Cortex of kidney (tissue), 1 donor: ENCODE measurements at places on chromosomes 4 and X.

GRCh38 chr4:71009890-71010588, 16.6 kb downstream of the DCK start:
- DNase-seq: no peak

DNA sequence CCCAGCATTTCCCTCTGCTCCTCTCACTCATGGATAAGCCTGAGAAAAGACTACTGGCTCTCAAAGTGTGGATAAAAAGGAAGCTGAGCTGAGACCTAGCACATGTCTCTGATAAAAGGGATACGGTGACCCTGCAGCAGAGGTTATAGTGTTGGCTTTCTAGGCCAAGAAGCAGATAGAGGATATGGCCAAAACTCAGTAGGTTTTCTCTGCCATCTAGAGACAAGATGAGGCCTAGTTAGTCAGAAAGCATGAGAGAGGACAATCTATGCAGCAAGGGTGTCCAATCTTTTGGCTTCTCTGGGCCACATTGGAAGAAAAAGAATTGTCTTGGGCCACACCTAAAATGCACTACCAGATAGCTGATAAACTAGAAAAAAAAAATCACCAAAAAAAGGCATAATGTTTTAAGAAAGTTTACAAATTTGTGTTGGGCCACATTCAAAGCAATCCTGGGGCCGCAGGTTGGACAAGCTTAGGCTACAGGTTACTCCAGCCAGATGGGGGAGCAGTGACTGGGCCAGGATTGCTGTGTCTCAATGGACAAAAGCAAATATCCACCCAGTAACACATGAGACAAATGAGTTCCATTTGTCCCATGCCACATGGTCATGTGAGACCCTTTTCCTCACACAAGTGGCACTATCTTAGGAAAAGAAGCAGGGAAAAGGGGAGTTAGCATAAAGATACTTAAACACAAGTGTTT, 411.4 kb downstream of the INPP4B start:
- no peak for DNase-seq

- no peak for DNase-seq
These were observed 58.6 kb downstream of the SMAD1 start for GRCh38 chr4:145540235-145540634.

- no peak for DNase-seq
These were observed 5.0 kb downstream of the IL9R start for GRCh38 chrX:156002507-156002906.

DNA sequence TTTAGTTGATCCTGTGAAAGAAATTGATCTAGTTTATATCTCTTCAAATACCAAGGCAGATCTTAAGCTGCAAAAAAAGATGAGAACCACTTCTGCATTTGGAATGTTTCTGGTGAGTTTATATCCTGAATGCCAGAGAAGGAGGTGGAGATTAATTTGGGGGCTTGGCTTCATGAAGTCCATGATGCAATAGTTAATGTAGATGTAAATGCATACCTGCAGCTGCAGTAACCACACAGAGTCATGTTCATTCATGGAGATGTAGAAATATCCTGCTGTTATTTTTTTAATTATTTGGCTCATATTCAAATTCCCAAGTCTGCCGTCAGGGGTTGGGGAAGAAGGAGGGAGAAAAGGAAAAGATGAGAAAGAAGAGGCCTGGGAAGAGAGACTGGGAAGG, at the start of gene SULT1E1:
TSS of gene SULT1E1 (minus strand) at position 94 of the 400 bp plus-strand sequence. CDS start 2,501 bp downstream, outside the sequence.
- no peak for DNase-seq

GRCh38 chrX:104270212-104270611, 15.5 kb upstream of the ESX1 start:
- DNase-seq: no peak

- no peak for DNase-seq
These were observed 32.9 kb downstream of the MED28 start for GRCh38 chr4:17647176-17647806.

GRCh38 chr4:10458177-10458576, 951 bp upstream of the ZNF518B start:
- DNase-seq: no peak

DNA sequence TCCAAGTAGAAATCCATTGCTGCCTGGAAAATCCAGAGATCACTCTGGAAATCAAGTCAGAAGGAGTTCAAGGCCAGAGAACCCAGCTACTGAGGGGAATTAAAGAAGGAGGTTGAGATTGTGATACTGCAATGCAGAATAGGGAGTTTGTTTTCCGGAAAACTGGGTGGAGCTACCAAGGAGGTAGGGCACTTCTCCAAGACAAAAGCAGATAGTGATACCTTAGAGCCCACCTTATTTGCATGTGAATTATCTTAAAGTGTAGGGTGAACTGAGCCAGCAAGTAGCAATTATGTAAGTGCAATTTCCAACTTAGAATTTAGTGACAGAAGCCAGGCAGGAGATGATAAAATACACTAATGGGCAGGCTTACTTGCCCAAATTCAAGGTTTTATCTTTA, 178.9 kb downstream of the MID1 start:
- DNase-seq: no peak

DNA sequence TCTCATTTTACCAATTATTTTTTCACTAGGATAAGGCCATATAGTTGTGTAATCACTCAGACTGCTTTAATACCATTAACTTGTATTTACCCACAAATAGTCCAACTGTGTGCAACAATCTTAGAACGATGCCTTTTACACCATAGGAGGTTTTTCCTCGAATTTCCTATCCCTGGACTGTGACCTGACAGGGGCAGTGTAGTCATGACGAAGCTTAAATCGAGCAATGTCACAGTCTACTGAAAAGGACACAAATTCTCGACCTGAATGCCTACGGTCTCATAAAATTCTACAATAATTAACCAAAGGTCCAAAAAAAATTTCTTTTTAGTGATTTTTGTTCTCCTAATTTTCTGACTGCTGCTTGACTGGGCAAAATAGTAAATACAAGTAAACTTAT, 208.9 kb downstream of the ADAMTS3 start:
- DNase-seq: no peak
